ENCODE measurements at places on chromosomes 16 and 17.
A peak's percentile ranks its signal among the peaks of the same experiment; 100 is the strongest.

DNA sequence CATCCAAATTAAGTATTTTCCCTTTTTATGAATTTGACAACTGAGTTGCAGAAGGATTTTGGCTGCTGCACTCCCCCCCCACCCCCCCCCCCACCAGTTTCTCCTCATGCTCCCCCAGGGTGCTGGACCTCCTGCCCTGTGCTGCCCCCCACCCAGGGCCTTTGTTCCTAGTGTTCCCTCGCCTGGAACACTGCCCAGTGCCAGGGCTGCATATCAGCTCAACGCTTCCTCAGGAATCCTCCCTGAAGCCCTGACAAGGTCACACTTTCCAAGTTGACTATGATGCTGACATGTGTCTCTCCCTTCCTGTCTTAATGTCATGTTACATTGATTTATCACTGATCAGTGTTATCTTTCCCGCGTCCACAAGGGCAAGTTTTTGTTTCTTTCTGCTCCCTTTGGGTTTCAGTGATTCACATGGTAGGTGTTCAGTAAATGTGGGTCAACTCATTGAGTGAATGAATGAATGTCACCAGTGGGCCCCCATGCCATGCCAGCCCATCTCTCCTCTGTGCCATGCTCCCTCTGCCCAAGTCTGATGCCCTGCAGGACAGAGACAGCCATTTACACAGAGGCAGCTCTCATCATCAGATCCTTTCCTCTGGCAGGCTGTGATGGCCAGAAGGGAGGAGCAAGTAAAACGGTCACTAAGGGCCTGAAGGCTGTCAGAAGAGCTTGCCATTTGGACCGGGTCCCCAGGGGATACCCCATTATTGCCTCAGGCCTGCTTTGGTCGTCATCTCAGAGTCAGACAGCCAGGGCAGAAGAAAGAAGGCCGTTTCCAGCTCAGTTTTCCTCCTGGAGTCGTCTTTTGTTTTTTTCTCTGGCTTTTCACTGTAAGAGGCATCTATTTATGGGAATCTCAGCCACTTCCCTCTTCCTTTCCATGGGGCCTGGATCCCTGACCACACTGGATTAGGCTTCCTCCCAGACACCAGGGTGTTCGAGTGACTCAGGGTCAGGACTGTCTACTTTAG is 386.2 kb downstream of the SNX29 start:
- DNase-seq, result peak; percentile 70

DNA sequence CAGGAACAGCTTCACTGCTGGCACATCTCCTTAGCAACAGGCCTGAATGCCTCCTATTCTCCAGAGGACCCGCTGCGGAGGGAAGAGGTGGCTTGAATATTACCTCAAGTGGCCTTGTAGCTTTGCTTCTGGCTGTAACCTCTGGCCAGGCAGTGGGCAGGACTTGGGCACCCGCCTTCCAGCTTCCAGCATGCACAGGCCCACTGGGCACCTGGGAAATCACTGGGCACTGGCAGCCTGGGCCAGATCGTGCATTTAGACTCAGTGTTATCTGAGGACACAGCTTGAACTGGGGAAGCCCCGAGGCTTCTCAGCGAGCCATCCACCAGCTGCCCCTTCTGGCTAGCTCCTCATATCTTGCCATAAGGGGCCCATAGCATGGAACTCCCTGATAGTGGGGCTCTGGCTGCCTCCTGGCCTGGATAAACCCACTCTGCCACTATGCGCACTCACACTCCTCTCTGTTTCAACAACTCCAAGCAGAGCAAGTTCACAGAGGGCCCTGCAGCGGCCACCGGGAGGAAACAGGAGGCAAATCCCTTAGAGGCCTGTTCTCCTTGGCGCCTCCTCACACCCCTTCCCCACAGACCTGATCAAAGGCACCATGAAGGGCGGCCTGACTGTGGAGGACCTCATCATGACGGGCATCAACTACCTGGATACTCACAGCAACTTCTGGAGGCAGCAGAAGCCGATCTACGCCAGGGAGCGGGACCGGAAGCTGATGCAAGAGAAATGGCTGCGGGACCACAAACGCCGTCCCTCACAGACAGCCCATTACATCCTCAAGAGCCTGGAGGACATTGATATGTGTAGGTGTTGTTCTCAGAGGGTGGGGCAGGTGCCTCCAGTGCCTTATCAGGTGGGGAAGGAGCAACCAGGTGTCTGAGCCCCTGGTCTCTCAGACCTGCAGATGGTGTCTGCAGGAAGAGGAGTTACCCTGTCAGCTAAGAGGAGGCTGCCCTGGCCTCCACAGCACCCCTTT is 7.8 kb downstream of the ODAD4 start:
- no peak for DNase-seq

DNA sequence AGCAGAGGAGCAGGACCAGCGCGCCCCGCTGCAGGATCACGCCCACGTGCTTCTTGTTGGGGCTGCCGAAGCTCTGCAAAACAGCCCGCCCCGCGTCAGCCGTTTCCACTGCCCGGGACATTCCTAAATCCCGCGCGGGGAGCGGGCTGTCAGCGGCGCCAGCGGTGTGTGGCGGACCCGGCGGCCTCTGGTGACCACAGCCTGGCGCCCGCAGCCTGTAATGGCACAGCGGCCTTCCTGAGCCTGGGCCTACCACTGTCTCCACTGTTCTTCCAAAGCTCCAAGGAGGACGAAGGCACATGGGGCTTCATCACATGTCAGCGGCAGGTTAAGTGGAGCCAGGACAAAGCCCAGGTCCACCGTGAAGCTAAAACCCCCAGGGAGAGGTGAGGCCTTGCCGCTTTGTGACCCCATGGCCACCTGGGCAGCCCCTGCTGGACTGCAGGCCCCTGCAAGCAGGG is 2.5 kb downstream of the SLC47A2 start:
- DNase-seq, result no peak

- DNase-seq, result no peak
Measured at GRCh38 chr17:789160-789840, 7.1 kb downstream of the MRM3 start.

Data from AG08395 (cell line).